ENCODE measurements at places on chromosomes 16 and 17.

DNA sequence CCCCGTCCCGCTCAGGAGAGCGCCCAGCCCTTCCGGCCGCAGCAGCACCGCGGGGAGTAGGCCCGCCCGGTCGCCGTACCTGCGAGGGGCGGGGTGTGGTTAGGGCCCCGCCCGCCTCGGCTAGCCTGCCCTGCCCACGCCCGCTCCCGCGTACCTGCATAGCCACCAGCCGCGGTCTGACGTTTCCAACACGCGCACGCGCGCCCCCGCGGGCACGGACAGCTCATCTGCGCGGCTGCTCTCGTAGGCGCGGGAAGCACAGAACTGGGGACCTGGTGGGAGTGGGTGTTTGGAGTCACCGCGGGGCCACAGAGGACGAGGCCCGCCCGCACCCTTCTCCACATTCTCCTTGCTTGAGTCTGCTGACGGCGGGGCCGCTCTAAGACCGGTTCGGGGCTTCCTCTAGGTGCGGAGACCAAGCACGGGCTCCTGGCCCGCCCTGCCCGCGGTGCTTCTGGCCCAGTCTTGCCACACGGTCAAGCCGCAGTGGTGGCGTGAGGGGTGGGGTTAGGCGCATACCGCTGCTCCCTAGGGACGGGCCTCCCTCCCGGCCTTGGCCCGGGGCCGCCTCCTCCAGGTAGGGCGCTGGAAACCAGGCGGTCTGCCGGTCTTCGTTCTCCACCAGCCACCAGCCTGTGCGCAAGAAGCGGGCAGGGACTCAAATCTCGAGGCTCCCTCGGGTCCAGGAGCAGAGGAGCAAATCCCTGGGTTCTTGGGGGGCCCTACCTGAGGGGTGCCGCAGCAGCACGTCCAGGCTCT, 1.8 kb downstream of the NOXO1 start:
- peaks cover 20% of the 10 kb centered on the region for H3K27me3 ChIP-seq
- H3K36me3 ChIP-seq = peaks cover 29% of the 10 kb centered on the region
- DNase-seq = peak; percentile 46
- peaks cover 11% of the 10 kb centered on the region for H3K4me1 ChIP-seq

DNA sequence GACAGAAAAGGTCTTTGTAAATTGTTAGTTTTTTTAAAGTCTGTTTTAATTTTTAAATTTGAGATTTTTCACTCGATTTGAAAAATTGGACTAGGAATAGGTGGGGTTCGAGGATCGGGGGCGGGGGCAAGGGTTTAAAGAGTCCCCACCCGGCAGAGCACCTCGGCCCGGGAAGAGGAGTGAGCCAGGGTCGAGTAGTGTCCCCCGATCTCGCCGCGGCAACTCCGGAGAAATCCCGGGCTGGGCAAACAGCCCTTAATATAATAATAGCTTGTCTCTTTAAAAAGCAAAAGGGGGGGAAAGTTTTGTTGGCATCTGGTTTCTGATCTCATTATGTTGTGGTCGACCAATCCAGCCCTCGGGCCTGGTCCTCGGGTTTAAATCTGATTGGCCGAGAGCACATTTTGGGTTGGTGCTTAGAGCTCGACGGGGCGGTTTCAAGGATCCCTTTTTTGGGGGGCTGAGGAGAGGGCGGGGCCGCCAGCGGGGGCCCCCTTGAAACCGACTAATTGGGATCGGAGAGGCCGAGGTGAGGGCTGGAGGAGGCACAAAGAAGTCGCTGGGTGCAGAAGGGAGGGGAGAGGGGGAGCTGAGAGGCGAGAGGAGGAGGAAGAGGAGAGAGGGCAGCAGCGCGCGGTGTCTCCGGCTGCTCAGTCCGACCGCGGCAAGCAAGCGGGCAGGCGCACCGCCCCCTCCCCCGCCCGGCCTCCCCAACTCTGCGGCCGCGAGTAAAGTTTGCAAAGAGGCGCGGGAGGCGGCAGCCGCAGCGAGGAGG, at the start of gene FZD2:
TSS of gene FZD2 (plus strand) at position 653 of the 775 bp plus-strand sequence. CDS start 205 bp downstream, outside the sequence.
- H3K4me1 ChIP-seq = peaks cover 16% of the 10 kb centered on the region
- no peaks in the 10 kb centered on the region for H3K27me3 ChIP-seq
- no peaks in the 10 kb centered on the region for H3K36me3 ChIP-seq
- DNase-seq = no peak

GRCh38 chr16:21116148-21116693, 34.4 kb downstream of the DNAH3 start:
- H3K4me3 ChIP-seq = no peak overlapping the region
- no peak overlapping the region for H3K27ac ChIP-seq
- H3K36me3 ChIP-seq = no peaks in the 10 kb centered on the region

DNA sequence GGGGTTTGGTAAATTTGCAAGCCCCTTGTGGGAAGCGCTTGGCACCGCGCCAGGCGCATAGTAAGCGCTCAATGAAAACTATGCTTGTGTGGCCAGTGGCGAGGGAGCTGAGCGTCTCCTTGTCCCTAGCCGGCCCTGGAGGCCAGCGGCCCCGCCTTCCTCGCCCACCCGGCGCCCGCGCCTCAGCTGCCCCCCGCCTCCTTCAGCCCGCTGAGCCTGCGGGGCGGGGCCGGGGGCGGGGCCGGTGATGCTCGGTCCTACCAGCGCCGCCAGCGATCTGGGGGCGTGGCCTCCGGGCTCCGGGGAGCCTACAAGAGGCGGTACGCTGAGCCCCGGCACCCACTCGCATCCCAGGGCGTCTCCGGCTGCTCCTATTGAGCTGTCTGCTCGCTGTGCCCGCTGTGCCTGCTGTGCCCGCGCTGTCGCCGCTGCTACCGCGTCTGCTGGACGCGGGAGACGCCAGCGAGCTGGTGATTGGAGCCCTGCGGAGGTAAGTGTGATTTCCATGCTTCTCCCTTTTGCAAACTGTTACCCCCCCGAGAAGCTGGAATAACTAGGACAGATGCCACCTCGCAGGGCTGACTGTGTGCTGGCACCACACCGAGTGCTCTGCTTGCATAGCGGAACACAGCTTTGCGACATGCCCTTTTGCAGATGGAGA, at the start of gene CRISPLD2:
TSS of gene CRISPLD2 (plus strand) at position 342 of the 661 bp plus-strand sequence. CDS start 18,511 bp downstream, outside the sequence.
- no peaks in the 10 kb centered on the region for H3K36me3 ChIP-seq
- H3K27ac ChIP-seq = no peak within 1 kb of the TSS
- peak; percentile 88 for DNase-seq
- H3K4me3 ChIP-seq = peak within 1 kb of the TSS; percentile 41
- no peaks in the 10 kb centered on the region for H3K27me3 ChIP-seq
- peaks cover 18% of the 10 kb centered on the region for H3K4me1 ChIP-seq

- H3K4me3 ChIP-seq = no peak overlapping the region
- H3K27me3 ChIP-seq = no peaks in the 10 kb centered on the region
- no peak for DNase-seq
- no peak overlapping the region for H3K27ac ChIP-seq
- peaks cover 8% of the 10 kb centered on the region for H3K36me3 ChIP-seq
Observed at GRCh38 chr17:67865438-67865837, 40.1 kb downstream of the BPTF start.

DNA sequence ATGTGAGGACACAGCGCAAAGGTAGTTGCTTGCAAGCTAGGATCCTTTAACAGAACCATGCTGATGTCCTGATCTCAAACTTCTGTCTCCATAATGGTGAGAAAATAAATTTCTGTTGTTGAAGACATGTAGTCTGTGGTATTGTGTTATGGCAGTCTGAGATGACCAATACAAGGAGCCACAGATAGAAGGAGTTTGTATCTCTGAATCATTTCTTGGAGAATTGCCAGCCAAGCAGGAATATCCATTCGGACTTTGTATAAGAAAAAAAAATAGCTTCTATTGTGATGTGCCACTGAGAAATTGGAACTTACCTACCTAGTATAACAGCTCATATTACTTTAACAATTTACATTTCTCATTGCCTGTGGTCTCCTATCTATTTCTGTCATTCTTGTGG, 447.6 kb upstream of the CA10 start:
- H3K27ac ChIP-seq = no peak overlapping the region
- no peaks in the 10 kb centered on the region for H3K27me3 ChIP-seq
- H3K4me1 ChIP-seq = no peaks in the 10 kb centered on the region
- no peak overlapping the region for H3K4me3 ChIP-seq

DNA sequence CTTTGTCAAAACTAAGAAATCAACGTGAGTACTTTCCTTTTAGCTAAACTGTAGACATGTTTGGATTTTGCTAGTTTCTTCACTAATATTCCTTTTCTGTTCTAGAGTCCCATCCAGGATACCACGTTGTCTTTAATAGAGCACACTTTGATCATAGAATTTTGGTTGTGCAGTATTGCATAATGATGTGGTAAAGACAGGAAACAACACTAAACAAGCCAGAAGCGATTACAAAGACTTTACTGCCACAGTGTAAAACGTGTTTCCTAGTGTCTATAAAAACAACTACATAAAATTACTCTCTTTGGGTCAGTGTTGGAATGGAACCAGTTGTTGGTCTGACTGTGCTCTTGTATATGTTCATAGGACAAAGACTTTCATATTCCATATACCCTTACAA, 19.3 kb downstream of the SHISA9 start:
- no peak for DNase-seq
- H3K4me3 ChIP-seq = no peak overlapping the region
- no peaks in the 10 kb centered on the region for H3K36me3 ChIP-seq
- no peaks in the 10 kb centered on the region for H3K27me3 ChIP-seq

DNA sequence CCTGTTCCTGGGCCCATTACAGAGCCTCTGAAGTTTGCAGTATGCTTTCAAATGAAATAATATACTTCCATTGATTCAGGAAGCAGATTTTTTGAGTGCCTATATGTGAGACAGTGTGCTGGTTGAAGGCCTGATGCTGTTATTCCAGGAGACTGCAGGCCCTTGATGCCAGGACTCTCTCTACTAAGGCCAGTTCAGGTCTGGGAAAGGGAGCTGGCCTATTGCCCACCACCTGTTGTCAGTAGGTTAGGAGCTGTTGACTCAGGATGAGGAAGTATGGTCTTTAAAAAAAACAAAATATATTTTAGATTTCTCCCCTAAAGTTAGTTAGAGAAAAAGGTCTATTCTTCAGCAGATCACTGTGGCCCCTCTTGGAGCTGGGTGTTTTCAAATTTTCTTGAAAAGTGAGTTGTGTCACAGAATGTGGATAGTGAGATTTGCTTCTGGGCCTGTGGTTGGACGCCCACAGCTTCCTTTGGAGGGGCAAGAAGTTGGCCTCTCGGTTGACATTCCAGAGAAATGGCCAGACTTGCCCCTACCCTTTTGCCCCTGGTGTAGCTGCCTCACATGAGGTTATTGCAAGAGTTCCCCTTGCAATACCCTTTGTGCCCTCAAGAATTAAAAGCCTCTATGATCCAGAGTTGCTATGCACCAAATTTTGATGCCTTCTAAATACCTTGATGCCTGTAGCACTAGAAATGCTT, 7.9 kb downstream of the ESRP2 start:
- H3K27ac ChIP-seq = no peak overlapping the region
- no peak for DNase-seq
- no peak overlapping the region for H3K4me3 ChIP-seq
- peaks cover 19% of the 10 kb centered on the region for H3K36me3 ChIP-seq

DNA sequence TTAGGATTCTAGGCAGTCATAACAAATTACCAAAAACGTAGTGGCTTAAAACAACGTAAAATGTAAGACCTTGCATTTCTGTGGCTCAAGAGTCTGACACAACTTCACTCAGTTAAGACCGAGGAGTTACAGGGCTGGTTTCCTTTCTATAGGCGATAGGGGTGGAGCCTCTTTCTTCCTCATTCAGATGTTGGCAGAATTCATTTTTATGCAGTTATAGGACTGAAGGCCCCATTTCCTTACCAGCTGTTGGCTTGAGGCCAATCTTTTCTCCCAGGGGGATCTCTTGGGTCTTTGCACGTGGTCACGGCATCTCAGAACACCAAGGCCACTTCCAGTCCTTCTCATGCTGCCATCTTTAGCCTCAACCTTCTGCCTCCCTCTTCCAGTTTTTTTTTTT, 145.2 kb downstream of the KCNJ2 start:
- H3K4me1 ChIP-seq = no peaks in the 10 kb centered on the region
- H3K36me3 ChIP-seq = no peaks in the 10 kb centered on the region
- no peak for DNase-seq
- H3K27me3 ChIP-seq = no peaks in the 10 kb centered on the region

DNA sequence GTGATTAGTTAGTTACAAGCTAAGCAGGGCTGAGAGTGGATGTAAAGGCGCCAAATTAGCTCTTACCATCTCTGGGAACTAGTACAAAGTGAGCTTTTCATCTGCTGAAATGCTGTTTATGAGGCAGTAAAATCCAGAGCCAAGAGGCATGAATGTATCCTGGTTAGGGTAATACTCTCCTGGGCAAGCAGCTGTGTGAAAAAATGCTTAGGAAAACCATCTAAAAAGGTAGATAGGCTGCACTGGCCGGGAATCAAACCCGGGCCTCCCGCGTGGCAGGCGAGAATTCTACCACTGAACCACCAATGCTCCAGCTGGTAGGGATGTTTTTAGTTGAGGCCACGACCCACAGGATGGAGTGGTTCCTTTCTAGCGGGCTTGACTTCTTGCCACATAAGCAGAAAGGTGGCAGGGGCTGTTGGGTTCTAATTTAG, 23.0 kb downstream of the VAC14 start:
- no peak for DNase-seq
- H3K27me3 ChIP-seq = no peaks in the 10 kb centered on the region
- peaks cover 45% of the 10 kb centered on the region for H3K36me3 ChIP-seq
- H3K4me3 ChIP-seq = no peak overlapping the region

DNA sequence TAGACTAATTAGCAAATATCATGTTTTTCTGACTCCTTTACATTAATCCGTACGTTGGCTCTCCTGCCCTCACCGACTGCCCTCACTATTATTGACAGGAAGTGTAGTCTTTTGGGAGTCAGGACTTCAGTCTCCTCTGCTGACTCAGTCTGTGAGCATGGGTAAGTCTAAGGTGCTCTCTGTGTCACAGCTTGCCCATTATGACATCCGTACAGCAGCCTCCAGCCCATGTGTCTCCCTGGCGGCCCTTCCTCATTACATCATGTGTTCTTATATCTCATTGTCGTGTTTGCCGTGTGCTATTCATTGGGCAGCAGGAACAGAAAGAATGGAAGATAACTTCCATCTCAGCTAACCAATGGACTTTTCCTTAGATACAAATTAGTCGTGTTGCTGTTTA, 77.5 kb downstream of the MRTFB start:
- DNase-seq = no peak
- no peak overlapping the region for H3K4me3 ChIP-seq
- no peak overlapping the region for H3K27ac ChIP-seq
- no peaks in the 10 kb centered on the region for H3K4me1 ChIP-seq
- no peaks in the 10 kb centered on the region for H3K36me3 ChIP-seq
- H3K27me3 ChIP-seq = no peaks in the 10 kb centered on the region

DNA sequence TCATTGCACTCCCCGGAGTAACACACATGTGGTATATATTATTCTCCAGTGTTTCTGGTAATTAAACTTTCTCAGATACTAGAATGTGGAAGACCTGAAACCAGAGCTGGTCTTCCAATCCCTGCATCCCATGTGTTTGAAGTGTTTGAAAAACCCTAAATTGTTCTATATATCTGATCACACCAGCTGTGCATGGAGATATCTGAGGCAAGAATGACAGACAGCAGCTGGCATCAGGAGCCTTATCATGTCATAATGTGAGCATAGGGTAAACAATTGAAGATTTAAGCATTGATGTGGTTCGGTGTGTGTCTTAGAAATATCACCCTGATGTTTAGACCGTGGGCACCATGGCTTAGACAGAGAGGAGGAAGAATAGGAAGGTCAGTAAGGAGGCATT, 251.0 kb downstream of the CDH11 start:
- no peaks in the 10 kb centered on the region for H3K4me1 ChIP-seq
- H3K36me3 ChIP-seq = no peaks in the 10 kb centered on the region
- no peak overlapping the region for H3K27ac ChIP-seq
- DNase-seq = no peak
- H3K4me3 ChIP-seq = no peak overlapping the region

Data from CD4-positive, alpha-beta memory T cell (primary cell).